CD4-positive, alpha-beta T cell treated with Interleukin-6 at 100 ng/mL for 8 hours (primary cell): ENCODE measurements at places on chromosomes 7 and 10.

GRCh38 chr10:35212856-35213255, 86.2 kb downstream of the CREM start:
- DNase-seq: no peak

GRCh38 chr7:101681170-101682007, 52.3 kb upstream of the MYL10 start:
- no peak for DNase-seq

- DNase-seq: no peak
These were observed 9.8 kb upstream of the OGA start for GRCh38 chr10:101827919-101828600.

DNA sequence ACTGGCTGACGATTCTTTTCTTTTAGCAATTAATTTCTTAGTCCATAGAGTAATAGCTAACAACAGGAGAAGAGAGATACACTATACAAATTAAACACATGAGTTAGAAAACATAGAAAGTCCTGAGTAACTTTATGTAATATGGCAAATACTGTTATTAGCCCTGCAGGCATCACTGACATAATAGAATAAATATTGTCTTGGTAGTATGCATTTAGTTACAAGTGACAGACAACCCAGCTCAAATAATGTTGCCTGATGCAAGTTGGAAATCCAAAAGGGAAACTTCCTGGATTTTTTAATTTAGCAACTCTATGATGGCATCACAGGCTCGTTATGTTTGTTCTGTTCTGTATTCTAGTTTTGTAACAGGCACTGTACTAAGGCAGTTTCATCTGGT, 95.1 kb downstream of the DKK1 start:
- DNase-seq: no peak

GRCh38 chr10:51086710-51087109, 12.4 kb downstream of the PRKG1 start:
- DNase-seq: no peak

DNA sequence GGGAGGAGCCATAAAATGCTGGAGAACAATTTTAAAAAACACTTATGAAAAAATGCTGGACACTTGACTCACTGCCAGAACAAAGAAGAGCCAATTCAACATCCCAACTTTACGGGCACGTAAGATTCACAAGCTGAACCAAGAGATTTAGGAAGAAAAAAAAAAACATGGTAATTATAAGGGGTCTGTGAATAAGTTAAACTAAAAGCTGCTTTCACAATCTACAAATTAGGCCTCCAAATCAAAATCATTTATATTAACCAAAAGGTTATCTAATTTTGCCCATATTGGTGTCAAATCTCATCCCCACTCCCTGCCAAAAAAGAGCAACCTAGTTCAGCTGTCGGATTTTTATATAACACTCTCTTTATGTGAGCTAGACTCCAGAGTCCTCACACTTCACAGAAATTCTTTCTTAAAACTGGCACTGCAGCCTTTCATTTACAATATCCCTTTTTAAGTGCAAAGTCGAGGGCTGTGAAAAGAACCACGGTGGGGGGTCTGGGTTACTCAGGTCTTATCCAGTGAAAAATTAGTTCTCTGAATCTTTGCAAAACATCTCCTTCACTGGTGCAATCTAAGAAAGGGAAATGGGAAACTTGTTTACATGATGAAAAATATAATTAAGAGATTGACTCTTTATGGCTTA, 30.4 kb upstream of the DGKI start:
- no peak for DNase-seq

- DNase-seq: no peak
These were observed 22.0 kb upstream of the TM9SF3 start for GRCh38 chr10:96608805-96609204.

GRCh38 chr7:39560408-39560807, 5.8 kb upstream of the YAE1 start:
- DNase-seq: no peak

- DNase-seq: no peak
These were observed 17.0 kb downstream of the ADRA2A start for GRCh38 chr10:111093741-111094380.

DNA sequence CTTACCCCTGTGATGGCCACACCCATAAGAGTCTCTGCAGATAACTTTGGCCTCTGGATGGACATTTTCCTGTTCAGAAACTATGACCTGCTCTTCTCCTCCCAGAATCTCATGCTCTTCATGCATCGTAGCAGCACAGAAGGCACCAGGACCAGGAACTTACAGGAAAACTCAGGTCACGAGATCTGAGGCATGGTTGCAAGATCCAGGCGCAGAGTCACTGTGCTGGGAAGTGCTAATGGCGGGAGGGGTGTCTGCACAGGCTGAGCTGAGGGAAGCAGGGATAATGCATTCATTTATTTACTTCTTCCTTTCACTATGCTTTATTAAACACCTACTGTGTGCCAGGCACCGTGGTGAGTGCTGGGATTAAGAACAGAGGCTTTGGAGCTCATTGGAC, 48.2 kb upstream of the LOXL4 start:
- no peak for DNase-seq

- no peak for DNase-seq
These were observed 25.6 kb downstream of the KIFBP start for GRCh38 chr10:69014171-69014570.

DNA sequence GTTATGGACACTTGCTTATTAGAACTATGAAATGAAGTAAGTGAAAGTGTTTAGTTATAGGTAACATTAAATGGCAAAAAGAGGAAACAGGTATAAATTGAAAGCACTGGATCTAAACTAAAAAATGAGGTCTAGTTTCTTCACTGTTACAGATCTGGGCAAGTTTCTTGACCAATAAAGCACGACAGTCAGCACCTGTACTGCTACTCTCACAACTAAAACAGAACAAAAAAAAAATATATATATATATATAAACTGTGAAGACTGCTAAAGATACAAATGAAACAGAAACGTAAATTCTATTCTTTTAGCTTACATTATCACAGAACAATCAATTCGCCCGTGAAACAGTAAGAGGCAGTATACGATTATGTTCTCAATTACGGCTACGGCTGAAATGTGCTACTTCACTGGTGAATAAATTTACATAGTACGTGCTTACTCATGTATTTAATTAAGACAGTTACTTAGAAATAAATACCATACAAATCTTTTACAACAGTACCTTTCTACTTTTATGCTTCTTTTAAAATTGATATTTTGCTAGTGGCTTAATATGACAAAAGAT, 4.2 kb downstream of the AHR start:
- peak; percentile 34 for DNase-seq

DNA sequence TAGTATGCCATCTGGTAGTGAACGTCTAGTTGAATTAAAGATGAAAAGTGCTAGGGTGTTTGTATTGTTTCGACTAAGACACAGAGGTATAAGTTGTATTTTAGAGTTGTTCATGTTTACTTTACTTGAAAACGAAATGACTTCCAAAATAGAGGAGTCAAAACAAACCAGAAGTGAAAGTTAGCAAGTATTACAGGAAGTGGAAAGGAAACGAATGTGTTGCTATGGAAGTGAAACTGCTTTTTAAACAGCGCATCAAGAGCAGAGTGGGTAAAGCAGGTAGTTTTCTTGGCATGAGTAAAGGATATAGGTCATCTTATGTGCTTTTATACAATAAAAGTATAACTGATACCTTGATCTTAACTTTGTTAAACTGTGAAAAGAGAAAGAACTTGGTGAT, 20.0 kb upstream of the GALNTL5 start:
- DNase-seq: peak; percentile 60

GRCh38 chr7:93055543-93056107, 62.2 kb downstream of the SAMD9 start:
- DNase-seq: peak; percentile 39

- DNase-seq: no peak
These were observed 18.9 kb downstream of the SGMS1 start for GRCh38 chr10:50604809-50605208.

- DNase-seq: no peak
These were observed 26.7 kb downstream of the ELAPOR2 start for GRCh38 chr7:87032604-87033339.

- no peak for DNase-seq
These were observed 5.6 kb upstream of the PKD1L1 start for GRCh38 chr7:47953822-47954221.

DNA sequence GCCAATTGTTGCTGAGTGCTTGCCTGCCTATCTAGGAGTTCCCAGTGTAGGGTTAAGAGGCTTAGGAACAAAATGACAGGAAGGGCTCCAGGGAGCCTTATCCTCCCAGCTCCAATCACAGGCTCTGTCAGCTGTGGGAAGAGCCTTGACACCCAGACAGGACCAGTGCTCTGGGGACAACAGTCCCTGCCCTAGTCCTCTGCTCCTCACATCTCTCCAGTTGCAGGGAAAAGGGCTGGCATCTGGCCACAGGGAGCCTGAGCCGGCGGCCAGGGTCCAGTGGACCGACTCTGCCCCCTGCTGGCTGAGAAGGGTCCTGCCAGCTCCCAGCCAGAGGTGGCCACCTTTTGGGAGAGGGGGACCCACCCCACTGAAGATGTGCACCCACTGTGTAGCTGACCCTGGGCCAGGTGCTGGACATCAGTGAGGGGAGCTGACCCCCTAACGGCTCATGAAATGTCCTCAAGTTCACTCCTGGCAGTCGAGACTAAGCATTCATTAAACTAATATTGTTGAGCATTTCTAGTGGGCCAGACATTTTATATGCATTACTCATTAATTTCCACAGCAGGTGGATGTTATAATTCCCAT, 17.6 kb downstream of the DNAJB12 start:
- DNase-seq: peak; percentile 55

DNA sequence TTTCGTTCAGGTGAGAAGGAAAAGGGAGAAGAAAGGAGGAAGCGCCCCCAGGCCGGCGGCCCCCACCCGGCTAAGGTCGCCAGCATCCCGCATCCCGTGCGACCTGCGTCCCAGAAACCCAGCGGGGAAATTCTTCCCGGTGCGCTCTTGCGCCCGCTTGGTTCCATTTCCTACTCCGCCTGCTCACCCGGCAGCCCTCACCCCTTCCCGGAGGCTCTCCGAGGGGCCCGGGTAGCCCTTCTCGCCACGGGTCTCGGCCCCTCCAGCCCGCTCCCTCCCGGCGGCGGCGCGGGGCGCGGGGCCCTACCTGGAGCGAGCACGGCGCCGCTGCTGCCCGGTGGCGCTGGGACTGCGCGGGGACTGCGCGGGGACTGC, at the start of gene PRKCQ:
TSS of gene PRKCQ (minus strand) at position 373 of the 375 bp plus-strand sequence. CDS start 65,141 bp downstream, outside the sequence.
- no peak for DNase-seq

GRCh38 chr7:40232242-40232893, 97.6 kb downstream of the SUGCT start:
- DNase-seq: peak; percentile 7

DNA sequence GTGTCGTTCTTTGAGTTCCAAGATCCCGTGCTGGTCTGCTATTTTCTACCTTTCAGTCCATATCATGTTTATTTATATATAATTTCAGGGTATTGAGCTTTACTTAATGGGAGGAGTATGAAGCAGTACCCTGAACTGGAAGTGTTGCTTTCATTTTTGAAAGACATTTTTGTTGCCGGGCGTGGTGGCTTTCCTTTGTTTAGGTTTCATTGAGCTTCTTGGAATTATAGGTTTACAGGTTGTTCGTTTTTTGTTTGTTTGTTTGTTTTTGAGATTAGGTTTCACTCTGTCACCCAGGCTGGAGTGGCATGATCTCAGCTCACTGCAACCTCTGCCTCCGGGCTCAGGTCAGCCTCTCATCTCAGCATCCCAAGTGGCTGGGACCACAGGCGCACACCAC, 7.4 kb downstream of the ZNF487 start:
- no peak for DNase-seq

DNA sequence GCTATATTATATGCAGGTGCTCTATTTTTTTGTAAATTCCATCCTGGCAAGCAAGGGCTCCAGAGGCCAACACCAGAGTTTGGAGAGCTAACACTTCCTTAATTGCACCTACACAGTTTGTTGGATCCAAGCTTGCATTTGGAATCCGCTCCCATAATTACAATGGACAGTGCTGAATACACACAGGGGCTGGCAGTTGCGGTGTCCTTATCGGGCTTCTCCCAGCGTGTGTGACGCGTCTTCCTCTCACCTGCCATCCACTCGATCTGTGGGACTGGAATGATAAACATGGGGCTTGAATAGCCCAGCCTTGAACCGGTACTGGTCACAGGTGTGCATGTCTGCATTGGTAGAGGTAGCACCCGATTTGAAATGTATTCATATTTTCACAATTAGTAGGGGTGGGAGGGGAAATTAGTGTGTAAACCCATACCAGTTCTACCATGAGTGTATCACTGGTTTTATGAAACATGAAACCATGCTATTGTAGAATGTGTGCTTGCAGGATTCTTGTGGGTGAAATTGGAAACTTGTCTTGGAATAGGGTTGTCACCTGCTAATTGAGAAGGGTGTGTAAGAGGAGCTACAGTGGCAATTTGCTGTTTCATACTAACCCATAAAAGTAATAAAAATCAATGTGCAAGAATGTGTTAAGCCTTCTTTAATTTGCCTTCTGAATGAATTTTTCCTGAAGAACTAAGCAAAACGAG, 316.5 kb downstream of the WDR11 start:
- DNase-seq: no peak

DNA sequence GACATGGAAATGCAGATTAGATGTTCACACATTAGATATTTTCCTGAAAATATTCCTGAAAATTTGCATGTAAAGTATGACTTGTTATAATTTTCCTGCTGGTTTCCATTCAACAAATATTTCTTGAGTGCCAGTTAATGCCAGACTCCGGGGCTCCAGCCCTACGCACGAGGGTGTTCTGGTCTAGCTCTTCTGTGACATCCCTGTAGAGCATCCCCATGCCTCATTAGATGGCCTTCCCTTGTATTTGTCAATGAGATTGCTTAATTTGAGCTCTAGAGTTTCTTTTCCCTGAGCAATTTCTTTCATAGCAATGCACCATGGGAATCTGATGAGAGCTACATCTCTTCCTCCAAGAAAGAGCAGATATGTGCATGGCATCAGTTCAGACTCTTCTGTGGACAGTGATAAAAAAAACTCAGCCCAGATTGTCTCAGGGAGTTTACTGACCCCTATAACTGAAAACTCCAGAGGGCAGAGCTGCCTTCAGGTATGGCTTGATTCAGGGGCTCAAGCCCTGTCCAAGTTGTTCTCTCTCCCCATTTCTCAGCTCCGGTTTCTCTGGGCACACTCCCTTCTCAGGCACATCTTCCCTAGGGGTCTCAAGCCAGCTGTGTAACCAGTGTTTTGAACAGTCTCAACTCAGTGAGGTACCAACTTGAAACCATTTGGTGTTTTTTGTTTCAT, 96.7 kb downstream of the PARP12 start:
- DNase-seq: no peak

DNA sequence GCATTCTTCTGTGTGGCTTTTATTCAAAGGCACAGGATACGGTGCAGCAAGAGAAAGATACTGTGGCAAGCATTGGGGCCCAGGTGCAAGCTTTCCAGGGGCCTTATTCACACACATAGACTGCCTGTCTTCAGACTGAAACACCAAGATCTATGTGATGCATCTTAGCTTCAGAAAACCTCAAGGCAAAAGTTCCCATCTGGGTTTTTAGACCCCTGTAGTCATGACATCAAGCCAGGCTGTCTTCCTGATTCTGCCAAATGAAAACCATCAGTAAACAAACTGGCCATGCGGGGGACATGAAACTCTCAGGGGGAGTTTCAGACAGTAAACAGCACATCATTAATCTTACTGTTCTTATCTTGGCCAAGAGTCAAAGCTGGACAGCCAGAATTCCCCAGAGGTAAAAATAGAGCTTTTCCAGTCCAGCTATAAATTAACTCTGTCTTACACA, 9.8 kb downstream of the AGBL3 start:
- no peak for DNase-seq

- no peak for DNase-seq
These were observed 259.0 kb downstream of the CXCL12 start for GRCh38 chr10:44125879-44126278.

- DNase-seq: no peak
These were observed 59.8 kb downstream of the COL13A1 start for GRCh38 chr10:69861251-69862240.

- DNase-seq: no peak
These were observed 182.9 kb downstream of the DOCK4 start for GRCh38 chr7:112023282-112023681.

- no peak for DNase-seq
These were observed 2.7 kb downstream of the MGAM2 start for GRCh38 chr7:142114207-142114606.
